ENCODE measurements at places on chromosomes 2 and 18. TPM values are rescaled to one million over a fixed set of nuclear protein-coding genes. Genes with fewer than 3 reads are reported as not detected.

DNA sequence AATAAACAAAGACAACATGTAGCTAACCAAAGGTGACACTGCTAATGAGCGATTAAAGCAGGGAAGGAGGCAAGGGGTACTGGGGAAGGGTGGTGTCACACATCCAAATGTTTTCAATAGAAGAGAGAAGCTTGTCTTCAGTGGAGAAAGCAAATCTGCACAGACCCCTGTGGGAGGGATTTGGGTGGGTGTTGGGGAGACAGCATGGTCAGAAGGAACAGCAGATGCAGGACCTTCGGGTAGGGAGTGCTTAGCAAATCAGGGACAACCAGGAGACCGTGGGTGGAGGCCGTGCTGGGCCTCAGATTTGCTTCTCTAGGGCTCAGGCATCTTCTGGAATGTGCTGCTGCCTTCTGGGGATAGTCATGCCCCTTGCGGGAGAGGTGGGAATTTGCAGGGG, 185.3 kb upstream of the RAB6C start:
- DNase-seq: no peak

DNA sequence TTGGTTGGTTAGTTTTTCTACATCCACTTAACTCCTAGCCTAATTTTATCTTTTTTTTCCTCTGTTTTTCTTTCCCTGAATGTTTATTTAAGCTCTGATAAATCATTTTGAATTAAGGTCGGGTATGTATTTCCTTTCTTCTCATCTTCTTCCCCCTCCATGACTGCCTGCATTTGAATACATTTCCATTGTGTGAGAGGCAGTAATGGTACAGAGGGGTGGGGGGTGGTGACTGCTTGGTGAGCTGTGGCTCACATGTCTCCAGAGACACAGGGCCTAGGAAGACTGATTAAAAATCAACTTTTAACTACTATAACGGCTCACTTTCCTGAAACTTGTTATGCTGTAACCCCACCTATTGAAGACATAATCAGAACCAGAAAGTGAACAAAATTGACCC, 58.0 kb downstream of the NEDD4L start:
- no peak for DNase-seq

DNA sequence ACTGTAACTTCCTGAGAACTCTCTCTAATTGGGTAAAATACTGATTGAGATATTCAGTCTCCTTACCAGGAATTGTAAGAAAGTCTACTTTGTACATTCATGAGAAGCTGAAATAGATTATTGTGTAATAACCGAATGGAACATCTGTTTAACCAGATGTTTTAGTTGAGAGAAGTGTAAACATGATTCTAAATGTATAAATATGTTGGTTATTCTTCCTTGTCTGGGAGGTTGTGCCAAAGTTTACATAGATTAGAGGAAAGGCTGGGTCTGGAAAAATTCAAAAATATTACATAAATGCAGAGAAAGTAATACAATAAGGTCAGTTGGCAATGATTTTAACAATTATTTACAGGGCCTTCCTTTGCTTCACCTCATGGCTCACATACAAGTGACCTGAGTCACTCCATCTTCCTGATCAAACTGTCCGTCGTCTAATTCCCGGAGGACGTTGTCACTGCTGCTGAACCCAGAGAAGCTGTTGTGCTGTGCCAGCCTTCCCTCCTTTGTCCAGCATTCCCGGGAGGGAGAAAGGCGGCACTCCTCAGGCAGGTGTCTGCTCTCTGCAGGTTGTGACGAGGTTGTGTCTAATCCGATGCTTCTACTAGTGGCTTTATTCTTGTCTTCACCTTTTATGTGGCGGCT, 55.9 kb downstream of the MOB4 start:
- DNase-seq: no peak

- peak; percentile 39 for DNase-seq
These were observed 1.1 kb upstream of the MAT2A start for GRCh38 chr2:85537600-85538506.

GRCh38 chr2:108316461-108317258, 28.0 kb downstream of the SULT1C2 start:
- no peak for DNase-seq

DNA sequence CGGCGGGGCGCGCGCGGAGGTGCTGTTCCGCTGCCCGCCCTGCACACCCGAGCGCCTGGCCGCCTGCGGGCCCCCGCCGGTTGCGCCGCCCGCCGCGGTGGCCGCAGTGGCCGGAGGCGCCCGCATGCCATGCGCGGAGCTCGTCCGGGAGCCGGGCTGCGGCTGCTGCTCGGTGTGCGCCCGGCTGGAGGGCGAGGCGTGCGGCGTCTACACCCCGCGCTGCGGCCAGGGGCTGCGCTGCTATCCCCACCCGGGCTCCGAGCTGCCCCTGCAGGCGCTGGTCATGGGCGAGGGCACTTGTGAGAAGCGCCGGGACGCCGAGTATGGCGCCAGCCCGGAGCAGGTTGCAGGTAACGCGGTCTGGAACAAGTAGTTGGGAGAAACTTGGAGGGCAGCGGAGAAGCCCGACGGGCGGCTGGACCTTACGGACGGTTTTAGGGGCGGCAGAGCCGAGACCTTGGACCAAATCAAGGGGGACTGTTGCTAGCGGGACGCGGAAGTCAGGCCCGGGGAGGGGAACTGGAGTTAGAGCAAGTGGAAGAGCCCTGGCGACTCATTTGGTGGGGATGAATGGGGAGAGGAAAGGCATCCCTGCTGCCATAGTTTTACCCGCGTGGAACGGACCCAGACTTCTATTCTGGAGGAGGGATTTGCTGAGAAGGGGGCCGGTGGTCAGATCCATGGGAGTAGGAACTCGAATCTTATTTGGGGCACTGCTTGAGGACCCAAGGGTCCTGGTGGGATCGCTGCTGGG, 573 bp downstream of the IGFBP2 start:
- DNase-seq: no peak

DNA sequence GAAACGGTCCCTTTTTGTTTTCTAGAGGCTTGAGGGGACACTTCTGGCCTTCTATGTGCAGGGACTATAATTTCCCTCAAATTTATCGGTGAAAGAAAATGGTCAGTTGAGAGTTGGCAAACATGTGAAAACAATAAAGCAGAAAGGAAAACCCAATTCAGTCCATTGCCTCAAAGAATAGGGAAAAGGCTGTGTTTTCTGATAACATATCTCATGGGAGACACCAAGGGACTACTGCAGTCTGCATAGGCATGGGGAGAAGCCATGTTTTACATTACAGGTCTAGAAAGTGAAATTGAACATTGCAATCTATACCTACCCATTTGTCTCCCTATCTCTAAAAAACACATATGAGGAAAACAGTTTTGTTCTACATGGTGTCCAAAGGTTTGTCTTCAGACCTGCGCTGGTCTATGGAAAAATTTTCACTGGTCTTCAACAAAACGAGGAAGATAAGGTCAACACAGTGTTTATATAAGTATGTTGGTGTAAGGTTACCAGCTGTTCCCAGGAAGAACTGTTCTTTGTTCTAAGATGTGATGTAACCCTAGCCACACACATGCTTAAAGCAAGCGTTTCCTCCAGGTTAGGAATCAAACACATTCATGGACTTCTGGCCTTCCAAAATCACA, 179.7 kb downstream of the MREG start:
- peak; percentile 94 for DNase-seq

DNA sequence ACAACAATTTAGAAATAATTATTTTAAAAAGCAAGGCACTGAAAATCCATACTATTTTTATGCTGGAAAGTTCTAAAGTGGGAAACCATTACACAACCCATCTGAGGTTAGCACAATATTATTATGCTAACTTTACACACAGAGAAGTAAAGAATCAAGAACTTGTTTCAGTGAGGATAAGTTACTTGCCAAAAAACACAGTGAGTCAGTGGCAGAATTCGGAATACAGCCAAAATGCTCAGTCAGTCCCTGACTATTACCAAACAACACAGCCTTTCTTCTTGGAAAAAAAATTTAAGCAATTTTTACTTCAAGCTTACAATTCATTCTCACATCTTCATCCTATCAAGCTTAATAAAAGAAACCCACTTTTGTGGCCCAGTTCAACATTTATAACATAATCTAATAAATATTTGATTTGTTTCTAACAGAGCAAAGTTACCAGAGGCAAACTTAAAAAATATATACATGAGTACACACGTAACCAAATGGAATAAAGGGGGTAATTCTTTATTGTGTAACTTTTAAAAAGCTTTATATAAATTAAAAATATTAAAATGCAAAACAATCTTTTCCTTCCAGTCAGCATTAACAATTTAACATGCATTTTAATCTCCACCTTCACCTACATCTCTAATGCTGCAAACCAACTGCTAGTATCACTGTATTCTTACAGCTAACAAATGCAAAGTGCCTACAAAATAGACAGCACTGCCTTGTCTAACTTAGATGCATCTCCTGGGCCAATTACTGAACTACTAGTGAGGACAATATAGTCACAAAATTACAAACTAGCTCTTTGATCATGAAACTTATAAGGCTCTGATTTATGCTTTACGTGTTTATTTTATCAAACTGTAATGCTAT, 55.2 kb downstream of the CCDC88A start:
- peak; percentile 81 for DNase-seq

GRCh38 chr2:180406687-180407086, 399.6 kb upstream of the CWC22 start:
- DNase-seq: no peak

- DNase-seq: no peak
These were observed 71.0 kb downstream of the STPG4 start for GRCh38 chr2:47083886-47084687.

DNA sequence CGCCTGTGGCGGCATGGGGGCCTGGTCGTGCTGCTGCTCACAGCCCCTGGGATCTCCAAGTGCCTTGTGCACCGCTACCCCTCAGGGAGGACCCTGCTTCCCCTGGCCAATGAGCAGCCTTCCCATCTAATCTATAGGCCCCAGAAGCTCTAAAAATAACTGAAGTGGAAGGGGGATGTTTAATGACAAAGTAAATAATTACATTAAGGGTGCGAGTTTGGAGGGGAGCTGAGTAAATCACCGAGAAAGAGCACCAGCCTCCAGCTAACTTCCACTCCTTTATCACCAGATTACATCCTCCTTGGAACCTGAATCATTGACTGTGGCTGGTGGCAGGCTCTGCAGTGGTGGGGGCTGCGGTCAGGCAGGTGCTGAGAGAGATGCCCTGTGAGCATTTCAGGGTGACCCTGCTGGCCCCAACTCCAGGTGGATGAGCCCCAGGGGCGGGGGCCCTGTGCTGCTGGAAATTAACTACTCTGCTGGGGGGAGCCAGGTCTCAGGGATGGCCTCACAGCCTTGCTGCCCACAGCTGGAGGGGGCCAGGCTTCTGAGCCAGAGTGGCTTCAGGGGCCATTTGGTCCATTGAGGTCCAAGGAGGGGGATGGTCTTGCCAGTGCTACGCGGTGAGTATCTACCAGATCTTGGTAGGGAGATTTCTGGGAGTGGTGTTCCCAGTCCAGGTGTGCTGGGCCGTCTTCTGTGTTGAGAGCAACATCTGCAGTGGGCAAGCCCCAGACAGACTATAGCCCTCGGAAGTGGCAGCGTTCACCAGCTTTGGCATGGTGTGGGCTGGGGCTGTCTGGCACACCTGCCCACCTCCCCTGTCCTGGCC, 74.2 kb downstream of the GLI2 start:
- no peak for DNase-seq

DNA sequence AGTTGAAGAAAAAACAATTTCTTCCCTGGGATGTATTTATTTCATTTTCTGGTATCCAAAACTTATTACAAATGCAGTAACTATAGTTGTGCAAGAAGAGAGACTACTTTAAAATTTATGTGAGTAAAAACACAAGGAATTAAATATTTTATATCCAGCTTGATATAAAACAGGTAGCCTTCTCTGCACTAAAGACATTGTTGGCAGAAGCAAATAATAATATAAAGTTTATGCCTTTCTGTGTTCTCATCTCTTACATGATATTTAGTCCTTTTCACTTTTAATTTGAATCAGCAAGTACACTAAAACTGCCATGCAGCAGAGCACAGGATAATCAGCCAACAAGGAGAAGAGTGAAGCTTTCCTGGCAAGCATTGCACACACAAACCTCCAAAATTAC, 352.7 kb downstream of the ARL6IP6 start:
- no peak for DNase-seq

DNA sequence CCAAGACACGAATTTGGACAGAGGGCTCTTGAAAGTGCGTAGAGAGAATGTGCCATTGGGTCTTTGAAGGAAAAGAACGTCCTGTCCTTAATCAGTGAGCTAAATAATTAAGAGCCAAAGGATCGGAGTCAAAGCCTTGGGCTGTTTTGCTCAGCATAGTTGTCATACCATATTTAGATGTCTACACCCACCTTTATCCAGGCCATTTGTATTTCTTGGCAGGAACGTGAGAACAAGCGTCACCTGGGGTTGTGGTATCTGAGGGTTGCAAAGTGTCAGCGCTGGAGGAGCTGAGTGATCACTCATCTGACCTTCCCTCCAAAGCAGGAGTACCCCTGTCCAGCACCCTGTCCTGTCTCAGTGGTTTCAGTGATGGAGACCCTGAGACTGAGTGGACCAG, 4.5 kb downstream of the LPIN1 start:
- DNase-seq: no peak

DNA sequence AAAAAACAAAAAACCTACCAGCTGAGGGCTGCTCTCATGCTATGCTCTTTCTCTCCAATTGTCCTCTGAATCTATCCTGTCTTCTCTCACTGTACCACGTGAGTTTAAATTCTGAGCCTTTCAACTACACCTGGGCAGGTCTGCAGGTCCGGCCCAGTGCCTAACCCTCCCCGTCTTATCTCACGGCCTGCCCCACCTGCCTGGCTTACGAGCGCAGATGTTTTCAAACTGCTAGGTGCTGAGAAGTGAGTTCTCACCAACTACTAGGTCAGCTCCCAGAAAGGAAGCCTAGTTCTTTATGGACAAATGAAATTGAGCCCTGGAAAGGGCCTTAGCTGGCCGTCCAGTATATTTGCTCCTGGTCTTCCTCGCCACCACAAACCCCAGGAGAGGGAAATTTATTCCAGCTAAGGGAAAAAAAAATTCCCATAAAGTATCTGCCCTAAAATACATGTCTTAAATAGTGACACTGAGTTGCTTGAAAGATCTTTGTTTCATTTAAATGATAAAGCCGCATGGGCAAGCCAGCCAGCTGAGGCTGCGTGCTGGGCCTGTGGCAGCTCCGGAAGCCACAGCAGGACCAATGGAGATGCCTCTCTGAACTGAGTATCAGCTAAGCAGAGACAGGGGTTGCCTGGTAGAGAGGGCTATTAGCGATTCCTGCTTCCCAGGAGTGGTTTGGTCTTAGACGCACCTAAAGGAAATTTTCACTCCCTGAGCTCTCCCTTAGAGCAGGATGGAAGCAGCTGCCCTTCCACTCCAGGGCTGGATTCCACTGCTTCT, 92.5 kb upstream of the NCK2 start:
- DNase-seq: no peak

- DNase-seq: no peak
These were observed 1165.6 kb upstream of the ZEB2 start for GRCh38 chr2:145685383-145686050.

FBXO15 gene
- total RNA-seq: 0.41 TPM

SLC9A4 gene
- not detected for total RNA-seq

GAL3ST2 gene
- not detected for total RNA-seq

AGXT gene
- total RNA-seq: not detected

MC4R gene
- total RNA-seq: 0.45 TPM

POTEI gene
- total RNA-seq: 0.31 TPM

HES6 gene
- total RNA-seq: 4.8 TPM

ENOSF1 gene
- 9.0 TPM for total RNA-seq

ASB18 gene
- not detected for total RNA-seq

SLC23A3 gene
- total RNA-seq: 0.12 TPM

PDE11A gene
- 0.60 TPM for total RNA-seq

CXCR1 gene
- total RNA-seq: not detected

RTP5 gene
- total RNA-seq: not detected
